ENCODE measurements at places on chromosomes 7 and 10.

GRCh38 chr7:44182827-44183226 is 6.4 kb downstream of the GCK start:
- DNase-seq: no peak

DNA sequence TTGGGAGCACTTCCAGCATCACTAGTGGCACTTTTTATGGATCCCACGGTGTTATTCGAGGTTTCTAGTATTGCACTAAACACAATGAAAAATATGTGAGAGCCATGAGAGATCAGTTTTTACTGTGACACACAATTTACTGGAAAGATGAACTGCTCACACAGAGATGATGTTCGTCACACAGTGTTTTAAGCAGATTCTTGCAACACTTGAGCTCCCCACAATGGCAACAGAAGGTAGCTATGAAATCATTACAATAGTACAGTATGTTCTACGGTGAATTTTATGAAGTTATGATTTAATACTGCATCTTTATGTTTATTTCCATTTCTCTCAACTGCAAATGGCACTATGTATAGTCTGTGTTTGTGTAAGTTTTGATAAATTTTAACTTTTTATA is 27.4 kb upstream of the ENTPD1 start:
- DNase-seq: peak; percentile 9

- DNase-seq: no peak
These were observed 356.9 kb downstream of the PCDH15 start for GRCh38 chr10:54444170-54444569.

DNA sequence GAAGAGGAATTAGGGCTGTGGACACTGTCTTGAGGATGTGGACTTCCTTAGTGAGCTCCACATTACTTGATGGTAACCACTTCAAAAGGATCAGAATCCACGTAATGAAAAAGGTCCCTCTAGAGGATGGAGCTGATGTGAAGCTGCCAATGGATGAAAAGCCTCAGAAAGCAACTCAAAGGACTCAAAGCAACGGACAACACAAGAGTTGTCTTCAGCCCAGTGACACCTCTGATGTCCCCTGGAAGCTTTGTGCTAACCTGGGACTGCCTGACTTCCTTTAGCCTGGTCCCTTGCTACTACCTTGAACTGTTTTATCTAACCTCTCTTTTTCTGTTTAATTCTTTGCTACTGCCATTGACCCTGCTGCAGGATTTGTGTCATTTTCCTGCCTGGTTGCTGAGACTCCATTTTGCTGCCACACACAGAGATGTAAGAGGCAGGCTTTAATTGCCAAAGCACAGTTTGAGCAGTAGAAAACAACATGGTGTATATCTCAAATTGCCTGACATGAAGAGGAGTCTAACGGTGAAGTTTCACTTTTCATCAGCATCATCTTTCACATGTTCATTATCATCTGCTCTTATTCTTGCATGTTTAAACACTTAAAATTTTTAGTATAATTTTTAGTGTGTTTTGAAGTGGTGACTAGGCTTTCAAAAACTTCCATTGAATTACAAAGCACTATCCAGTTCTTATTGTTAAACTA is 11.1 kb upstream of the SGCE start:
- no peak for DNase-seq

- DNase-seq: no peak
These were observed 338.8 kb downstream of the DNAJB9 start for GRCh38 chr7:108908456-108908855.

DNA sequence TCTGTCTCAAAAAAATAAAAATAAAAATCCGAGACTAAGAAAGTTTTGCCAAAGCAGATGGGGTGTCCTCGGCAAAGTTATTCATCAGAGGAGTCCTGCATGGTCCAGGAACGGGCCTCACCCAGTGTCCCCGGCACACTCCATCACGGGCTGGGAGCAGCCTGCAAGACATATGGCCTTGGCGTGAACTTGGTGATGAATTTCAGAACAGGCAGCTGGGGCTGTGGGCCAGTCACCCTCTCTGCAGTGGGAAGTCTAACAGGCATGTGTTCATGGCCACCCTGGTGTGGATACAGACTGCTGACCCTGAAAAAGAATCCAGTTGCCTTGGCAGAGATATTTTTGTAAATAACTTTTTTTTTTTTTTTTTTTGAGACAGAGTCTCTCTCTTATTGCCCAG is 34.7 kb downstream of the NPTX2 start:
- DNase-seq: no peak

- DNase-seq: peak; percentile 20
These were observed 21.8 kb downstream of the FGFBP3 start for GRCh38 chr10:91887272-91888076.

GRCh38 chr7:45033261-45033930 is 33.4 kb downstream of the CCM2 start:
- DNase-seq: peak; percentile 51

DNA sequence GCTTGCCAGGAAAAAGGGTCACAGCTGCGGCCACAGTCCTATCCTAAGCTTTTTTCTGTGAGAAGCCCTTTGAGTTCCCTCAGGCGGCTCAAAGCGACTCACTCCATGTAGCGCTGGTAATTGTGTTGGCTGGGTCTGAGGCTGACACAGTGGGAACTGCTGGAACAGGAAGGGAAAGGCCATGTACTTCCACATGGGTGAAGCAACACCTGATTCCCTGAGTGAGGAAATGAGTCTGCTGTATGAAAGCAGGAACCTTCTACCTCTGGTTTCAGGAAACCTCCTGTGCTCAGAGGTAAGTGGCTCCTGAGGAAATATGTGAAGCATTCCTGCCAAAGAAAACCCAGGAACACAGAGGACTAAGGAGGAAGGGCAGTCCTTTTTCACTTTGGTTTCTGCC is 734.6 kb upstream of the SORCS1 start:
- DNase-seq: no peak

- DNase-seq: peak; percentile 13
These were observed 604 bp upstream of the SHTN1 start for GRCh38 chr10:117005527-117006055.

GRCh38 chr10:77702166-77702565 is 64.6 kb upstream of the KCNMA1 start:
- DNase-seq: peak; percentile 89

DNA sequence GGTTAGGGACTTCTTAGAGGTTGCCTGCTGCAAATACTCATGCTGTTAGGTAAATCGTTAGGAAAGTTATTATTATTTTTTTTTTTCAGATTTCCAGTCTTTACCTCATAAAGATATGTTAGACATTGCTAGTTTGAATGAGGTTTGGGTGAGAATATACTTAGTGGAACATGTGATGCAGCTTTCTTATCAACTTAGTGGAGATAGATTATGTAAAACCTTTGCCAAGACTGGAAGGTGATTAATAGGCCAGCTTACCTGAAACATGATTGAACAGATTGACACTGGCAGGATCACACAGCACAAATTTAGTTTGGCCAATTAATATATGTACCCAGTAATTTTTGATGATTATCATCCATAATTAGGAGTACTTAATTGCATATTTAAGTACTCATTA is 32.3 kb downstream of the ADD3 start:
- DNase-seq: no peak

GRCh38 chr7:74269757-74270277 is 15.6 kb upstream of the RFC2 start:
- peak; percentile 70 for DNase-seq

DNA sequence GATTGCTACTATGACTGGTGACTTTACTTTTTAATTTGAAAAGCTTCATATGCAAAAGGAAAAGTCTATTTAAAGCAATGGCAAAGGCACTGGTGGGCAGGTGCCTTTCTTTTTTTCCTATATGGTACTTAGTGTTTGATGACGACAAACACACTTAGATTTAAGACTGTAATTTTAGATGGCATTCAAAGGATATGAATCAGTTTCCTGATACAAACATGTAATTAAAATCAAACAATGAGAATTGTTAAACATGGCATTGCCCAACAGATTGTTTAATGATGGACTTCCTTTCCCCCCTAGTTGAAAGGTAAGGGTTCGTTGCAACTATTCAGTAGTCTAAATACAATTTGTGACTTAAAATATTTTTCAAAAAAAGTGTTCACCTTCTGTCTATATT is 106.5 kb upstream of the SEMA3C start:
- DNase-seq: no peak

- peak; percentile 81 for DNase-seq
These were observed 77.8 kb upstream of the LRRC17 start for GRCh38 chr7:102834999-102835398.

DNA sequence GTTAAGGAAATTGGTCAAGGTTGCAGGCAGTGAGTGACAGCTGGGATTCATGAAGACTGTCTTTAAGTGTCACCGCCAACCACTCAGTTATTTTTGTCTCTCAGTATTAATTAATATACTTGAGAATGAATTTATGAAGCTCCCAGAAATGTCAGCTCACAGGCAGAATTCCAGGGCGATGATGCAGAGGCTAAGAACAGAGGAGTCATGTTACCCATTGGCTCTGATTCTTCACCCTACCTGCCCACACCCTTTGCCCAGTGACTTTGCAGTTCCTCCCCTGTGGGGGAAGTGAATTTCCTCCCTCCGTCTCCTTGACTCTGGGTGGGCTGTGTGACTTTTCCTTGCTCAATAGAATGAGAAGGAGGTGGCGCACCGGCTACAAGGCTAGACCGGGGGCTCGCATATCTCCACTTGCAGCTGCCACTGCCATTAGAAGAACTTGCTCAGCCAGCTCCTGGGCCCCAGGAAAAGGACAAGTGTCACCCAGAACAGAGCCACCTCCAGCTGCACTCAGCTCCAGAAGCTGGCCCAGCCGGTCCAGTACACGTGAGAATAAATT is 157.1 kb upstream of the PRKCQ start:
- DNase-seq: peak; percentile 68

DNA sequence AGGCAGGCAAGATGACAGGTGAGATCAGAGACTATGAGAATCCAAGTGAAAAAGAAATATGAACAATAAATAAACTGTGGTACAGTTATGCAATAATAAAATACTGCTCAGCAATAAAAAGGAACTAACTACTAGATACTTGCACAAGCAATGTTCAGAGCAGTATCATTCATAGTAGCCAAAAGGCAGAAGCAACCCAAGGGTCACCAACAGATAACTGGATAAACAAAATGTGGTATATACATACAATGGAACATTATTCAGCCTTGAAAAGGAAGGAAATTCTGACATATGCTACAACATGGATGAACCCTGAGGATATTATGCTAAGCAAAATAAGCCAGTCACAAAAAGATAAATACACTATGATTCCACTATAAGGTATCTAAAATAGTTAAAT is 76.9 kb upstream of the KCNIP2 start:
- no peak for DNase-seq
